Testis (tissue), 5 donors: ENCODE measurements at places on chromosomes 7 and 10.

DNA sequence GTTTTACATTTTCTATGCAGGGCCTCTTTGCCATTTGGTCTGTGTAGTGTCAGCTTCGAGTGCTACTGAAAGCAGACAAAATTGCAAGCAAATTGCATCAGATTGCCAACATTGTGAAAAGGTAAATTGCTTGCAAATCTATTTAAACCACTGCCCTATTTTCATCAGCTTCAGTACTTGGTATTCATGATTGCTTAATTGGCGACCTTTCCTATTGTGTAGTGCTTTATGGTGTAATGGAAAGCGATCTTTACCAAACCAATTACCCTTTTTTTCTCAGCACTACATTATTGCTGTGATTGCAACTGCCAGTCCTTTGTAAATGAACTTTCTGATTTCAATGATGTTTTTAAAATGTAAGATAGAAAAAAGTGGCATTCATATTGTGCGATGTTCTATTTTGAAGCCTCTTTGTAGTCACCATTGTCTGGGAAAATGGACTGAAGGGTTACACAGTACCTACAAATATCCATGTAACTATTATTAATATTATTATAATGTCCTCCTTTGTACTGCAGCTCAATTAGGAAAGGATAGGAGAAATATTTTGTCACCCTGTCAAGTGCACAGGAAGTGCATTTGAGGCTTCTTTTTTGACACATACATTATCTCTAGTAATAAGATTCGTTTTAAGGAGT is 177.7 kb upstream of the SP8 start:
- no peaks in the 10 kb centered on the region for H3K4me1 ChIP-seq
- no peak for DNase-seq
- no peak overlapping the region for H3K27ac ChIP-seq
- H3K4me3 ChIP-seq = no peak overlapping the region
- no peaks in the 10 kb centered on the region for H3K27me3 ChIP-seq

- no peak for DNase-seq
- peaks cover 16% of the 10 kb centered on the region for H3K4me1 ChIP-seq
- peak overlapping the region; percentile 87 for H3K27ac ChIP-seq
- H3K36me3 ChIP-seq = no peaks in the 10 kb centered on the region
Measured at GRCh38 chr10:70145166-70145665, 1.3 kb downstream of the TYSND1 start.

GRCh38 chr7:55504967-55505658 is 67.2 kb downstream of the VOPP1 start:
- DNase-seq = no peak
- no peaks in the 10 kb centered on the region for H3K4me1 ChIP-seq
- H3K27me3 ChIP-seq = no peaks in the 10 kb centered on the region

GRCh38 chr10:69703766-69704630 is 74.0 kb downstream of the FAM241B start:
- H3K4me1 ChIP-seq = no peaks in the 10 kb centered on the region
- H3K4me3 ChIP-seq = no peak overlapping the region
- DNase-seq = no peak
- no peaks in the 10 kb centered on the region for H3K27me3 ChIP-seq

DNA sequence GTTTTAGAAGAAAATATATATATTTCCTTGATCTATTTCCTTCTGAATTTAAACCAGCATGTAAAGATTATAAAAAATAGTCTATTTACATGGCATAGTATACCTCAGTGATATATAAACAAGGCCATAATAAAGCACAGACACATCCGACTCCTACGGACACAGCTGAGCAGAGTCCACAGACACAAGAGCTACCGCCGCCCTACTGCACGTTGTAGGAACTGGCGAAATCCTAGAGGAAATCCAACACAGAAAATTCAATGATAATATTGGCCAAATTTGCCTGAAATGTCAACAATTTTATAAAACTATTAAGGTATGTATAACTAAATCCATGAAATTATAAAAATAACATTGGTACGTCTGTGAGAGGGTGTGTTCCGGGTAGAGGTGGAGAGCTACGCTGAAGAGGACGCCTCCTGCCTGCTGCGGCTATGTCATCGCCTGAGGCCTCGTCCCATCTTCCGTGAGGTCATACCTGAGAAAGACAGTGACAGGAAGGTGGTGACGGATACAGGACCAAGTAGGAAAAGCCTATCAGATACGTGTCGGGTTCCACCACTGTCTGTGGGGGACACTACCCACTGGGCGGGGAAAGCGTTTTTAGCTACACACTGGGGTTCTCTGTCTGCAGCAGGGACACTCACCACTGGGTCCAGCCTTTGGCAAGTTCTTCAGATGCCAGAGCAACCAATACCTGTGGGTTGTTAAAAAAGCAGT is 29.3 kb upstream of the NCAPG2 start:
- H3K27ac ChIP-seq = no peak overlapping the region
- no peaks in the 10 kb centered on the region for H3K27me3 ChIP-seq
- H3K36me3 ChIP-seq = no peaks in the 10 kb centered on the region

DNA sequence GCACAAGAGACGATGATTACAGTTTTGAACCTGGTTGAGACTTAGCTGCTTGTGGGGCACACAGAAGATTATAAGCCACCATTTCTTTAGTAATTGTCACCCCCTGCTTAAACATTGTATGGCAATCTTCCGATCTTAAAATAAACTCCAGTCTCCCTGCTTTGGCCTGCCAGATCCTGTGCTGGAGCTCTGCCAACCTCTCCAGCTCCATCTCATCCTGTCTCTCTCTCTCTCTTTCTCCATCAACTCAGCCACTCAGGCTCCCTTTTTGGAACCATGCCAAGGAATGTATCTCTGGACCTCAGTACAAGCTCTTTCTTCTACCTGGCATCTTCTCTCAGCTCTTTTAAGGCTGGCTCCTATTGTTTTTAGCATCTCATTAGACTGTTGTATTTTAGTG is 1053.2 kb downstream of the REEP3 start:
- H3K4me1 ChIP-seq = no peaks in the 10 kb centered on the region
- no peak overlapping the region for H3K27ac ChIP-seq
- H3K27me3 ChIP-seq = no peaks in the 10 kb centered on the region
- H3K4me3 ChIP-seq = no peak overlapping the region
- DNase-seq = no peak

GRCh38 chr10:35367982-35368381 is 31.7 kb downstream of the CCNY start:
- no peaks in the 10 kb centered on the region for H3K27me3 ChIP-seq
- no peaks in the 10 kb centered on the region for H3K36me3 ChIP-seq
- H3K27ac ChIP-seq = no peak overlapping the region

DNA sequence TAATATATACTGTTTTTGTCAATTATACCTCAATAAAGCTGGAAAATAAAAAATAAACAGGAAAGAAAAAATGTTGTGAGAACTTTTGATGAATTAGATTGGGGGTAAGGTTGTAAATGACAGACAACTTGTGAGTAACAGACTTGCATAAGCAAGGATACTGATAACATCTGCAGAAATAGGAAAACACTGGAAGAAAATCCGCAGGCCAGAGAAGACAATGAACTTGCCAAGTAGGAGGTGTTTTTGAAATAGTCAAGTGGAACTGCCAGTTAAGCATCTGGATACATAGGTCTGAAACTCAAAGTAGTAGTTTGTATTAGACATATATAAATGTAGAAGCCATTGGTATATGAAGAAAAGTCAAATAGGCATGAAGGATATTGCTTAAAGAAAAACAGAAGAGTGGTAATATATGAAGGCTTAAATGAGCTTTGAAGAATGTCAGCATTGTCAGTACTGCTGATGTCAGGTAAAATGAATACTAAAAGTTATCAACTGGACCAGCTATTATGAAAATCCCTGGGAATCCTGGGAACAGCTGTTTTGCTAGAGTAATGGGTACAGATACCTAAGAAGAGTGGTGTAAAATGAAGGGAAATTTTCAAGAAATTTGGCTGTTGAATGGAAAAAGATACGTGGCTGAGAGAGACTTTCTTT is 58.7 kb downstream of the DNAJC1 start:
- no peaks in the 10 kb centered on the region for H3K36me3 ChIP-seq
- no peak for DNase-seq
- no peak overlapping the region for H3K4me3 ChIP-seq
- H3K4me1 ChIP-seq = no peaks in the 10 kb centered on the region
- H3K27me3 ChIP-seq = no peaks in the 10 kb centered on the region

- DNase-seq = no peak
- no peaks in the 10 kb centered on the region for H3K27me3 ChIP-seq
- H3K4me3 ChIP-seq = no peak overlapping the region
- H3K36me3 ChIP-seq = no peaks in the 10 kb centered on the region
Measured at GRCh38 chr10:72164617-72165016, 51.2 kb upstream of the ANAPC16 start.

GRCh38 chr7:1097120-1097504 is 9.2 kb downstream of the GPER1 start:
- peaks cover 7% of the 10 kb centered on the region for H3K4me1 ChIP-seq
- H3K27ac ChIP-seq = no peak overlapping the region
- no peak for DNase-seq
- no peaks in the 10 kb centered on the region for H3K36me3 ChIP-seq
- H3K4me3 ChIP-seq = no peak overlapping the region

GRCh38 chr10:55398497-55398882 is 597.5 kb upstream of the PCDH15 start:
- no peaks in the 10 kb centered on the region for H3K36me3 ChIP-seq
- no peaks in the 10 kb centered on the region for H3K4me1 ChIP-seq
- H3K27me3 ChIP-seq = no peaks in the 10 kb centered on the region
- H3K4me3 ChIP-seq = no peak overlapping the region
- no peak overlapping the region for H3K27ac ChIP-seq

- H3K27ac ChIP-seq = no peak overlapping the region
- no peaks in the 10 kb centered on the region for H3K27me3 ChIP-seq
- no peak for DNase-seq
- H3K36me3 ChIP-seq = no peaks in the 10 kb centered on the region
- H3K4me1 ChIP-seq = no peaks in the 10 kb centered on the region
- H3K4me3 ChIP-seq = no peak overlapping the region
Measured at GRCh38 chr7:51019891-51020870, 237.5 kb upstream of the GRB10 start.

DNA sequence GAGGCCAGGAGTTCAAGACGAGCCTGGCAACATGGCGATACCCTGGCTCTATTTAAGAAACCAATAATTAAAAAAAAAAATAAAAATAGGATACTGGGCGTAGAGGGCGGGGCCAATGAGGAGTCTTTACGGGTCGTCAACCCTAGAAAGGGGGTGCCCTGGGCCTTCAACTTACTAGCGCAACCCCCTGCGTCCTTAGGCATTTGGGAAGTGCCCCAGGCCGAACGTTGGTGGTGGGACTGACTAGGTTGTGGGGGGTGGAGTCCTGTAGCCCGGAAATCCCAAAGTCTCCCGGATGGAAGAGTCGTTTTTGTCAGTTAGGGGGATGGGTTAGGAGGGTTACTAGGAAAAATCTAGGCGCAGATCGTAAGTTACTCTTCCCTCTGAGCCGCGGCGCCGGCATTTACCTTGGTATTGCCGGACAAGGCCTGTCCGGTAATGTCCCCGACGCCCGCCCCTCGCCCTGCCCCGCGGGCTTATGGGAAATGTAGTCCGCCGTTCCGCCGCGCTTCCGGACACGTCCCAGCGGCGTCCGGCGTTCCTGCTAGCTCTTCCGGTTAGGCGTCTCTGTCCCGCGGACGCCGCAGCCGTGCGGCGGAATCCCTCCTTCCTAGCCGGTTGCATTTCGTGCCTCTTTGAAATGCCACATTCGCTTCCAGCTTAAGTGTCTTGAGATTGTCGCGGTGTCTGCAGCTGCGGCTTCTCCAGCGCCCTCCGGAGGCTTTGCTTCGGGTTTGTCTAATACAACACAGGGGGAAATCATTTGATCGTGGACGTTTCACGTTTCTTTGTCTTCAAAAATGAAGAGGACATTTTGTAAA is 1.3 kb upstream of the ACBD5 start:
- H3K27me3 ChIP-seq = no peaks in the 10 kb centered on the region
- H3K4me3 ChIP-seq = peak overlapping the region; percentile 78
- DNase-seq = peak; percentile 94
- H3K36me3 ChIP-seq = no peaks in the 10 kb centered on the region
- peak overlapping the region; percentile 97 for H3K27ac ChIP-seq
- H3K4me1 ChIP-seq = peaks cover 9% of the 10 kb centered on the region

DNA sequence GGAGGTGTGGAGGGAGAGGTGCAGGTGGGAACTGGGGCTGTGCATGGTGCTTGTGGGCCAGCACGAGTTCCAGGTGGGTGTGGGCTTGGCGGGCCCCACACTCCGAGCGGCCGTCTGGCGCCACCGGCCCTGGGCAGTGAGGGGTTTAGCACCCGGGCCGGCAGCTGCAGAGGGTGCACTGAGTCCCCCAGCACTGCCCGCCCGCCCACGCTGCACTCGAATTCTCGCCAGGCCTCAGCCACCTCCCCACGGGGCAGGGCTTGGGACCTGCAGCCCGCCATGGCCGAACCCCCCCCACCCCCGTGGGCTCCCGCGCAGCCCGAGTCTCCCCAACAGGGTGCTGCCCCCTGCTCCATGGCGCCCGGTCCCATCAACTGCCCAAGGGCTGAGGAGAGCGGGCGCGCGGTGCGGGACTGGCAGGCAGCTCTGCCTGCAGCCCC is 810.2 kb downstream of the PCDH15 start:
- H3K27me3 ChIP-seq = no peaks in the 10 kb centered on the region
- no peaks in the 10 kb centered on the region for H3K36me3 ChIP-seq
- no peak overlapping the region for H3K4me3 ChIP-seq
- no peak for DNase-seq
- no peak overlapping the region for H3K27ac ChIP-seq

- no peak overlapping the region for H3K27ac ChIP-seq
- no peak overlapping the region for H3K4me3 ChIP-seq
- no peaks in the 10 kb centered on the region for H3K27me3 ChIP-seq
Measured at GRCh38 chr10:114647545-114648138, 10.4 kb downstream of the ABLIM1 start.

DNA sequence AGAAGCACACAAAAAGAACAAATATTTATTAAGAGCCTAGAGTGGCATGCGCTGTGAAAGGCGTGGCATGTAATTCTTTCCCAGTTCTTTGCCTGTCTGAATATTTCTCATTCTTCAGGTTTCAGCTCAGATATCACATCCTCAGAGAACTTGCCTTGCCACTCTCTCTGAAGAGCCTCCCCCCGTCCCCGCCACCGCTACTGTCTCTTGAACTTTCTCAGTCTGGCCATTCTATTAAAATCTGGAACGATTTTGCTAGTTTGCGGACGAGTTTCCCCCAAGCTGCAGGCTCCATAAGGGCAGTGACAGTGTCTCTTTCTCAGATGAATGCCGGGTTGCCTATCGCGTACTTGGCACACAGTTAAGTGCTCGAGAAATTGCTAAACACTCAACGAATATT is 787 bp upstream of the PLEKHA1 start:
- H3K4me1 ChIP-seq = peaks cover 10% of the 10 kb centered on the region
- H3K27ac ChIP-seq = peak overlapping the region; percentile 96
- H3K36me3 ChIP-seq = no peaks in the 10 kb centered on the region

DNA sequence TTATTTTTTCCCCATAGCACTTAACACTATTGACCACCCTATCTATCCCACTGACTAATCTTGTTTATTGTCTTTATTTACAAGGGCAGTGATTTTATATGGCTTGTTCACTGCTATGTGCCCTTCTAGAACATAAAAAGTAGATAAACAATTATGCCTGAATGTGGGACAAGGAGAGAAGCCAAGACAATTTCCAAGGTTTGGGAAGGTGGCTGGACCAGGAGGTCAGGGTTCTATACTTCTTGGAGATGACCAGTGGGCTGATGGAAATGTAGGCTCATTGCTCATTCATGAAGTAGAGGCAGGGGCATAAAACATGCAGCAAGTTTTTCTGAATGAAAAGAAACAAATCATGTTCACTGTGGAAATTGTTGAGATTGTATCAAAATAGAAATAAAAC is 11.5 kb downstream of the IGFBP3 start:
- H3K4me3 ChIP-seq = no peak overlapping the region
- H3K27ac ChIP-seq = no peak overlapping the region
- H3K36me3 ChIP-seq = no peaks in the 10 kb centered on the region
- no peaks in the 10 kb centered on the region for H3K27me3 ChIP-seq

- H3K4me1 ChIP-seq = peaks cover 23% of the 10 kb centered on the region
- peak; percentile 57 for DNase-seq
- no peaks in the 10 kb centered on the region for H3K27me3 ChIP-seq
- H3K36me3 ChIP-seq = no peaks in the 10 kb centered on the region
Measured at GRCh38 chr10:97498841-97499560, at the start of gene UBTD1. Gene UBTD1 (plus strand): TSS chr10:97498924. CDS start chr10:97499204, 280 bp downstream.
